Activated CD4-positive, alpha-beta T cell treated with anti-CD3 and anti-CD28 coated beads, Interleukin-2, amount 50 U/mL, for 1 hour (primary cell): ENCODE measurements at places on chromosomes 3 and 15.

GRCh38 chr15:86935841-86936240 lies 856.2 kb downstream of the AGBL1 start:
- no peak for DNase-seq

DNA sequence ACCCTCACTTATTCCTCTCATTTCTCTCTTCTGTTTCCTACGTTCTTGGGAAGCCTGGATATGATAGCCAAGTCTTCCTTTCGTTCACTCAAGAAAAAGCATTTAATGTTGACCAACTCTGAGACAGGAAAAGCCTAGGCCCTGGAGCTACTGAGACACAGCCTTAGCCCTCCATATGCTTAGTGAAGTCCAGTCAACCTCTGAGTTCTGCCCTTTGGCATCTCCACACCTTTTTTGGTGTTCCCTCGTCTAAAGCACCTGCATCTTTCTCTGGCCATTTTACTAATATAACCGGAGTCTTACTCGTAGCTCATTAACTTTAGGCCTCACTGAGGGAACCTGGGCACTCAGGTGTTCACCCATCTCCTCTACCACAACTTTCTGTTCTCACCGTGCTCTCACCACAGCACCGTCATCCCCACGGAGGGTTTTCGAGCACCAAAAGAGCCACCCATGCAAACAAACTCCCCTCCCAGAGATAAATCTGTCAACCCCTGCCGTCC lies 632 bp downstream of the MTHFS start:
- no peak for DNase-seq

- DNase-seq = no peak
Measured at GRCh38 chr3:59249004-59249403, 199.2 kb upstream of the CFAP20DC start.

DNA sequence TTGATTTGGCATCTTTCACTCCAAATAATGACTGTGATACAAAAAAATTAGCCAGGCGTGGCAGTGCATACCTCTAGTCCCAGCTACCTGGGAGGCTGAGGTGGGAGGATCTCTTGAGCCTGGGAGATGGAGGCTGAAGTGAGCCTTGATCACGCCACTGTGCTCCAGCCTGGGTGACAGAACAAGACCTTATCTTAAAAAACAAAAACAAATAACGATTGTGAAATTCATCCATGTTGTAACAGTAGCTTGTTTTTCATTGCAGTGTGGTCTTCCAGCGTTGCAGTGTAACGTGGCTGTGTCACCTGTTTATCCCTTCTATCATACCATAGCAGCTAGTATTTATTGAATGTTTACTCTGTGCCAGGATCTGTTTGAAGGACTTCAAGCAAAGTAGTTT lies 120.9 kb downstream of the ITPR1 start:
- no peak for DNase-seq

- no peak for DNase-seq
Measured at GRCh38 chr3:25573386-25574171, 91.1 kb downstream of the TOP2B start.

- DNase-seq = no peak
Measured at GRCh38 chr3:112751061-112751460, 95.6 kb downstream of the CD200R1L start.

DNA sequence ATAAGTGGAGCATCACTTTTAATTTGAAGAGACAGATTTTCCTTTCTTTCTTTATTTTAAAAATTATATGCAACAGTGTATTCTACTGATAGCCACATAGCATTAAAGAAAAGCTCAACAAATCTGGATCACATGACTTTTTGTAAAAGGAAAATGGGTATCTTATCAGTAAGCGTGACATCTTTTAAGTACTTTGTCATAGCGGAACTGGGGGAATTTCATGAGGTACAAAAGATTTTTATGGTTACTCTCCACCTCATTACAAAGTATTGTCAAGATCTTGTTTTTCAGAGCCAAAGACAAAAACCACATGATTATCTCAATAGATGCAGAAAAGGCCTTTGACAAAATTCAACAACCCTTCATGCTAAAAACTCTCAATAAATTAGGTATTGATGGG lies 219.6 kb upstream of the ZPLD1 start:
- DNase-seq = no peak

GRCh38 chr3:186932281-186933181 lies 2.2 kb downstream of the ST6GAL1 start:
- DNase-seq = no peak

DNA sequence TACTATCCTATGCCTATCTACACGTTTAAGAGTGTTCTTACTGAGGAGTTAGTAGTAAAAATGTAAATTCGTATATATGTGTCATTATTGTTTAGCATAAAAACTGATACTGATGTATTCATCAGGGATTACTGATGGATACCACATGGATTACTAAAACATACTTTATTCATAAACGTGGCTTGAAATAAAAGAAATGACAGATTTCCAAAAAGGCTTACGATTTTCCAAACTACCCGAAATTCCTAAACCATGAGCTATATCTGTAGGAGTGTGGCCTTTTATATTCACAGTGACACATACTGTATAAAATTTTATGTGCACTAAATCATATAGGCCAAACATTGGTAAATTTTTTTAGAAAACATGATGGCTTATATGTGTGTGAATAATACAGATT lies 6.9 kb downstream of the TSC22D2 start:
- no peak for DNase-seq

DNA sequence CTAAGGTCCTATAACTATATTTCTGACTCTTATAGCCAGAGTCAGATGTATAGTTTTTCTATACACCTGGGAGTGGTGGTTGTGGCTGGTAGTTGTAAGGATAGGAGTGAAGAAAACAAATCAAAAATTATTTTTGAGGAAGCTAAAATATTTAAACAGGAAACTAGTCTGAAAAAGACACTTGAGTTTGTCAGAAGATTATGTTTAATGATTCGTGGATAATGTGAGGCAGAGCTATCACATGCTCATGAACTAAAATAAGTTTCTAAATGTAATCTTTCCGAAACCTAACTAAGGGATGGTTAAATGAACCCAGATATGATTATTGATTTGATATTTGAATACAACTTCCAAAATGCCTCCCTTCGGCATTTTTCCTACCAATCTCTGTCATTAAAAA lies 30.4 kb downstream of the GABRR3 start:
- DNase-seq = no peak

- no peak for DNase-seq
Measured at GRCh38 chr15:43889042-43889441, 62.2 kb downstream of the WDR76 start.

DNA sequence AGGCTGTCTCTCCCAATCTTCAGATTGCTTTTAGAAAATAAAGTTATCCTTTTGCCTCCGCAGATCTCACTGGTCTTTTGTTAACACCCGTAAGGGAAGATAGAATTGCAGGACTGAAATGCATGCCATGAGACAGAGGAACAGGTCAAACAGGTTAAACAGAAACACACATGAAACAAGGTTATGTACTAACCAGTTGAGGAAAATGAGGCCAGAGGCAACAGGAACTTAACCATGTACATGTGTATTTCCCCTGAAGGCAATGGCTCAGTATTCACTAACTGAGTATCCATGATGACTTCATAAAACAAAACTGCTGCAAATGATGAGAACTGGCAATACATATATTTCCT lies 169.1 kb upstream of the NSMCE3 start:
- DNase-seq = no peak

DNA sequence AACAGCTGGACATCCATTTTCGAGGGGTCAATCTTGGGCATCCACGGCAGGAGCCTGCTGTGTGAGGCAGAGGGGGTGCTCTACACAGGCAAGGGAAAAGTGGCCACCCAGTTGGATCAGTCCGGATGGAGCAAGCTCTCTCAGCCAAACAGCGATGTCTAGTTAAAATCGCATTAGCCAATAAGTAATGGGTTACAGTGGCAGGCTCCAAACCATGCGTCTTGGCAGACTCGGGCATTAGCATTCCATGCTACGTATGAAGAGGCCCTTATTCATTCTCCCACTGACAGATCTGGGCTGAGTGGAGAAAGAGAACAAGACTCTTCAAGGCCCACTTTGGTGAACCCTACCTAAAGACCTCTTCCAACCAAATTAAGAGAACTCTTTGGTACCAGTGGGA lies 49.3 kb downstream of the CCNB2 start:
- DNase-seq = no peak

DNA sequence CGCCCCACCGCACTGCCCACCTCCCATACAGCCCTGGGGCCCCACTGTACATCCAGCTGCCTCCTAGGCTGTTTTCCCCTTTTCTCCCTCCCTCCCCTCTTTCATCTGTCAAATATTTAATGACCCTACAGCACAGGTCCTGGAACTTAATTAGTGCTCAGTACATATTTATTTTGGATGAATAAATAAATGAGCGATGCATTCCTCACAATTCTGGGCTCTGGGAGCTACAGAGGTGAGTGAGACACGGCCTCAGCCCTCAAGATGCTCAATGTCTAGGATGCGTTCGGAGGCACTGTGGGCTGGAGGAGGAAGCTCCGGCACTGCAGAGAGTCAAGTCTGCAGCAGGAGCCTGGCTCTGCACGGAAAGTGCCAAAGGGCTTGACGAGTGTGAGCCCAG lies 175.0 kb downstream of the FAM43A start:
- no peak for DNase-seq

GRCh38 chr15:47803767-47804166 lies 86.5 kb downstream of the SEMA6D start:
- no peak for DNase-seq

DNA sequence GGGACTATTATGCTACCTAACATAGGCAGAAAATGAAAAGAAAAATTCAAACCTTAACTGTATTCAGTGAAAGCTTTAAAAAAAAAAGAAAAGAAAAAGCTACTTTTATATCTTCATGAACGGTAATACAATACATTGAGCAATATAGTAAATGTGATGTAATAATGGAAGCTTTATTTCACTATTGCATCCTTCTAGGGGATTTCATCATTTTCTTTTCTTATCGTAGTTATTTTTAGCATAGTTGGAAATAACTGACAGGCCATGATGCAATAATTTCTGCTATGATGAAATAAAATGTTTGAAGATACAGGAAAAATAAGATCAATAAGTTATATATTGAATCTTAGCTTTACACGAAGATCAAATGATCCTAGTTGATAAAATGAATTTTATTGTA lies 40.3 kb upstream of the ZCWPW2 start:
- no peak for DNase-seq

DNA sequence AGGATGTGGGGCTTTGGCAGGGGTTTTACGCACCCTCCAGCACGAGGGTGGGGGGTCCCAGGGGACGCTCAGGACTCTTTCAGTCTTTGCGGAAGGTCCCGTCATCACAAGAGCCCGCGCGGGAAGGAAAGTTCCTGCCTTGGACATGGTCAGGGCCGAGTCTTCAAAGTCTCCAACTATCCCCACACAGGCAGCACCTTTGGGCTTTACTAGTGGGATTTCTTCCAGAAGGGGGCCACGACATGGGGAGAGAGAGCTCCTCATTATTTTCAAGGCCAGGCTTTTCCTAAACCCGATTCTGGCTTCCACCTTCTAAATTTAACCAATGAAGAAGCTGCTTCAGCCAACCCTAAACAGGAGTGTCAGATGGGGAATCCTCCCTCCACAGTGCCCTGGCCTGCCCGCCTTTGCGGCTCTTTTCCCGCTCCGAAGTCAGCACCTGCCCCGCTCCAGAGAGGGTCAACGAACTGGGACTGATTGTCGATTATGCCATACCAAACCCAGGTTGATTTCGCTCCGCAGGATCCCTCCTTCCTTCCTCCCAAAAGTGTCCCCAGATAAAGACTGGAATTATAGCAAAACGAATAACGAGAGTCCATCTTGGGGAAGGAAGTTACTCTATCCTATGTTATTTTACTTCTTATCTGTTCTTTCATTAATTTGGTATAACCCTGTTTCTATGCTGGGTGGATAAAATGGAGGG lies 11.0 kb downstream of the SHOX2 start:
- DNase-seq = no peak

GRCh38 chr15:47997195-47998080 lies 123.4 kb upstream of the SLC24A5 start:
- no peak for DNase-seq

GRCh38 chr3:111749171-111750170 lies 109.6 kb upstream of the PHLDB2 start:
- DNase-seq = no peak
